ENCODE measurements at places on chromosomes 3 and 15.

GRCh38 chr3:132625613-132626012 is 28.5 kb downstream of the ACKR4 start:
- DNase-seq = no peak

- no peak for DNase-seq
Observed at GRCh38 chr3:119173325-119173724, at the start of gene UPK1B. UPK1B (plus strand) TSS chr3:119173598; CDS start chr3:119186742, 13,144 bp downstream.

- no peak for DNase-seq
Observed at GRCh38 chr3:171876680-171877147, 33.6 kb downstream of the TMEM212 start.

GRCh38 chr15:82158811-82159210 is 103.7 kb downstream of the EFL1 start:
- DNase-seq = no peak

- DNase-seq = no peak
Observed at GRCh38 chr15:60720086-60720485, 241.1 kb upstream of the ICE2 start.

GRCh38 chr15:27039152-27039551 is 68.2 kb downstream of the GABRG3 start:
- no peak for DNase-seq

- DNase-seq = no peak
Observed at GRCh38 chr3:105868431-105868741, 426 bp downstream of the CBLB start.

DNA sequence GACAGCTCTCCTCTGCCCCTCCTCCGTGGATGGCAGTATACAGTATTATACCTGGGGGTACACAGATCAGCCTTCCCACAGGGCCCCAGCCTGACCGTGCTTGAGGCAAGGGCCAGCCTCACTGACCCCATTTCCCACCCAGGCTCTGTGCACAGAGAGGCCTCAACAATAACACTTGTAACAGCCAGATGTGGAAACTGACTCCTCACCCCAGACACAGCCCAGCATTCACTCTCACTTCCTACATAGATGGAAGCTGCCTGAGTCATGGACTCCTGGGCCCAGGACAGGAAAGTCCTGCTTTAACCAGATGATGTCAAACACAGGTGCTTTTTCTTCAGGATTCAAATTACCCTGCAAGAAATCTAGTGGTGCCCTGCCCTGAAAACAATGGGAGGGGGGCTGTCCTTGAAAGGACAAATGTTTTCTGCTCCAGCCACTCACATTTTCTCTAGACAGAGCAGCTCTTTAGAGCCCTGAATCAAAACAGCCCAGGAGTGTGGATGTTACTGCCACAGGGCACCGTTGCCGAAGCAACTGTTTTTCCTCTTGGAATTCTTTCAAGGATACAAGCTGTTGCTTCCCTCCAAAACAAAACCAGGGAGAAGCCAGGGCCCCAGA is 16.4 kb downstream of the CCDC12 start:
- no peak for DNase-seq

DNA sequence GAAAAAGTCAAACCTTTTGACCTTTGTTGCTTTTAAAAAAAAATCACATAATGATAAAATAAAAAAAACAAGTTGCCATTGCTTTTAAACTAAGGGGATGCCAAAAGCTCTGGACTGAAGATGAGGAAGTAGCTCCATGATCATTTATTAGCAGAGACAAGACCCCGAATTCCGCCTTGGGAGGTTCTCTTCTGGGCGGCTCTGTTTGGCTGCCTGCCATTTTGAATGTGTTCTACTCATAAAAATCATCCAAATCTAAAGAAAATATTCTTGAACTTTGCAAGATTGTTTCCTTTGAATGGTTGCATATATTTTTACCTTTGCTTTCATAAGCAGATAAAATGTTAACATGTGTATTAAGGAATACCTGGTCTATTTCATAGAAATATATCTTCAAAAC is 63.8 kb downstream of the NCEH1 start:
- DNase-seq = no peak

GRCh38 chr3:175805825-175806224 is 946.7 kb downstream of the NAALADL2 start:
- DNase-seq = no peak

DNA sequence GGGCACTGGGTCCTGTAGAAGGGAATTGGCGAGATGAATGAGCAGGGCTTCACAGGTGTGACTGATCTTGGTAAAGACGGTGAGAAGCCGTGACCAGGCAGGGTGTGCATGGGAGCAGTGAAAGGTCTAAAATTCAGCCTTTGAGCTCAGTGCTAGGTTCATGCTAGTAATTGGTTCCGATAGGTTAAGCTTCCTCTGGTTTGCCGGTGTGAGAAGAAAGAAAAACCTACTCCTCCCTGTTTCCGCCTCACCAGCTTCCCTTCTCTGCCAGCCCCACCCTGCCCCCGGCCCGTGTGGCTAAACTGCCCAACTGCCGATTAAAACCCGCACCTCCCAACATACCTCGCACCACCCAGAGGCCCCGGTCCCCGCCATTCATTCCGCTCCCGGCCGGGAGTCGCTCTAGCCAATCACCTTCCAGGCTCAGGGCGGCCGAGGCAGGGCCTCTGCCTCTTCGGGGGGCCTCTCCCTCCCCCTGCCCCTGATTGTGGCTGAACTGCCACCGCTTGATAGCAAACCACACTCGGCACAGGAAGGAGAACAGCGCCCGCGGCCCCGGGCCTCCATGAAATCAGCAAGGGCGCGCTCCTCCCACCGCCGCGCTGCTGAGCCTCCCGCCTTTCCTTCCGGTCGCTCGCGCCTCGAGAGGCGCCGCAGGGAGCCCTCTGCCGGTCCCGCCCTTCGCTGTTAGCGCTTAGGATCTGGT is 7.3 kb upstream of the NRROS start:
- peak; percentile 79 for DNase-seq

GRCh38 chr3:56593455-56594158 is 36.6 kb downstream of the CCDC66 start:
- peak; percentile 14 for DNase-seq

DNA sequence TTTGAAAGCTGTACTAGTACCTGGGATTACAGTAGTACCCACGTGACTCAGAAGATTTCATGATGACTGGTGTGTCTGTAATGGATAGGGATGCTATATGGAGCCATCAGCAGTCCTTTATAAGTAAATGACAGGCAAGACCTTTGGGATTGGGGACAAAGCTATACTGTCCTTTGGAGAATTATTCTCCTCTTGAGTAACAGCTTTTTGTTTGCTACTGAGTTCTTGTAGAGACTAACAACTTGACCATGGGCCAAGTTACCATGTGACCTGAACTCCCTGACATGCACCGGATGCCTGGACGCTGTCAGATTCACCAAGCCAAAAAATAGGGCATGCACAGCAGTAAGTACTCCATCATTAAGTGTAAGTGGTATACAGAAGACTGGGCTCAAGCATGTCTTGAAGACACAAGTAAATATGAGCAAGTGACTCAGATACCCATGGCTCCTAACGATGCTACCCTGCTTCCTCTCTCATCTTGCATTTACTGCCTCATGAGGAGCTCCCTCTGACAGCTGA is 12.9 kb downstream of the SEC11A start:
- DNase-seq = no peak

DNA sequence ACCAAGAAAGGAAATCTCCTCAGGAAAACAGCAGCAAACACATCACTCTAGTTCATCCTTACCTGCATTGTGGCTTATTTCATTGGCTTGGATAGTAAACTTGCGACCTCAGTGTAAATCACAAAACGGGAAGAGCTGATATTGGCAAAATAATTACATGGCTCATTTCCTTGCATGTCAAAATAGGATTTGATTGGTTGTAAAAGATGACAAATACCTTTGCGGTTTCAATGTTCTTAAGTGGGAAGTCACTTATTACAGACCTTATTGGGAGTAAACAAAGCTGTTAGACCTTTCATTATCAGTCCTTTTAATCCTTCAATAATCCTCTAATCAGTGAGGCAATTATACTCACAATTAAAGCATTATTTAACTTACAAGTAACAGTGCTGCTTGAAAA is 590.6 kb downstream of the MAGI1 start:
- no peak for DNase-seq

DNA sequence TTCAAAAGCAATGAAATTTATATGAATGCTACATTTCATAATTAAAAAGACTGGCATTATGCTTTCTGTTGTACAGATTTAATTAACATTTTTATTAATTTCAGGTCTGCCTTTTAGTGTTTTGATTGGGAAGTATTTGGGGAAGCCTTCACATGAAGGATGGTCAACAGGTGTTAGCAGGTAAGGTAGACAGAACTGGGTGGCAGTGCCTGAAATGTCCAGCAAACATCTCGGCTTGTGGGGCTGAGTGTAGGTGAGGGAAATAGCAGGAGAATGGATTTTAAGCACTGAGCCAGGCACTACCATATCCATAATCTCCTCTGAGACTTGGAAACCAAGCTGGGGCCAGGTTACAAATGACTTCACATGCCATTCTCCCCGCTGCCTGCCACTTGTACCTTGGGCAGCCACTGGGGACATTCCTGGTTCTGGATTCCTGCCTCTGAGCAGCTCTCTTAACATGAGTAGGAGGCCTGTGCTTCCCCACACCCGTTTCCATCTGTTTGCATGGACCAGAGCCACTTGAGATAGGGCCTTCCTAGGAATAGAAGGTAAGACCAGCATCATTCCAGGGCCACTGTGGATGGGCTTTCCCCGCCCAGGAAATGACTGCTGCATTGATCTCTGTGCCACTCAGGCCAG is 125.9 kb upstream of the HES1 start:
- no peak for DNase-seq

GRCh38 chr15:101652786-101653430 is 727 bp upstream of the TM2D3 start:
- DNase-seq = no peak

DNA sequence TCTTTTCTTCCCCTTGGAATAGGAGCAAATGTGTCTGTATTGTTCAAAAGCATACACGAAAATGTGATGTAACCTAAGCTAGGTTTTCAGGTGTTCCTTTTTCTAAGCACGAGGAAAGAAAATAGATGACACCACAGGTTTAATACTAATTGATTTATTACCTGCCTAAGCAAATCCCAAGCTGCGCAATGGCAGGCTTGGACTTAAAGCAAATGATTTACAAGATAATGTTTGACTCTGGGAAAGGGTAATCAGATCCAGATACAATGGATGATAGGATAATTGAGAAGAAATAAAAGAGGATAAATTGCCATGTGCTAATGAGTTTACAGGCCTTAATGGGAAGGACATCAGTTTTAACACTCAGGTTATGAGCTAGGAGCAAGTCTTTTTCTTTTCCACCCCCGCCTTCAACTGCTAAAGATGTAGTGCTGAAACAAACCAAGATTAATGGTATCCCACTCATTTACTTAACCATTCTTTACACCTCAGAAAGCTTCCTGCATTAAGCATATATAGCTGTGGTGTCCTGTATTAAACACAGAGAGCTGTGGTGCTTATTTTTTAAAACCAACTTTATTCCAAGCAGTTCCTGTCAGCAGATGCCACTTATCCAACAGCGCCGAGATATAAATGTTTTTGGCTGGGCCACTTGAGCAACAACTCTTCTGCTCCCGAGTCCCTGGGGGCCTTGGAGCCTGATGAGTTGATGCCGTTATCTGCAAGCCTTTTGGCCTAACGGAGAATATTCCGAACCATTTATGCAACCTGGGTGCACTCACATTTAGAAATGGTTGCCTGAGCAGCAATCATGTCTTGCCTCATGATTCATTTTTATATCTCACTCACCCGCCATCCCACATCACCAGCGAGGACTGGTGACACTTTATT is 205.5 kb downstream of the MECOM start:
- DNase-seq = no peak

DNA sequence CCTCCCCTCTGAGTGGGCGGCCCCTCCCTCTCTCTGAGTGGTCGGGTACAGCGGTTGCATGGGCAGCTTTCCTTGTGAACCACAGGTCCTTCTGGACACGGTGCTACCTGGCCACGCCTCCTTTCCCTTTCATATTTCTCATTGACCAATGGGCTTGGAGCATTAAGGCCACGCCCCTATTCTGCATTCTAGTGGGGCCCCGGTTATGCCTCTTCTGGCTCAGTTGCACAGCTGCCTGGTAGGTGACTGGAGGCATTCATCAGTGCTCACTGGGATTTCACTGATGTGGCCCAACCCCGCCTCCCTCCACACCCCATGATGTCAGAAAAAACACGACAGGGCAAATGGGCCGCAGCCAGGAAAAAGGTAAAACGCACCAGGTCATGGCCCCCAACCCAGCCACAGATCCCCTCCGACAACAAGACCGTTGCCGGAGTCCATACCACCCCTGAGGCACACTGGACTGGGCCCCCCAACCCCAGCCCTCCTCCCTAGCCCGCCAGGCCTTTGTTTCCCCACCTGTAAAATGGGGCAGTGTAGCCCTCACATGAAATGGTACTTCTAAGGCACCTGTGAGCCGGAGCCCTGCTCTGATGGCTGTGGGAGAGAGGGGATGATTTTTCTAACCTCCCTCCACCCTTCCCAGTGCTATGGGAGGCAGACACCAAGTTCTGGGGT is 26.3 kb downstream of the NGRN start:
- no peak for DNase-seq

DNA sequence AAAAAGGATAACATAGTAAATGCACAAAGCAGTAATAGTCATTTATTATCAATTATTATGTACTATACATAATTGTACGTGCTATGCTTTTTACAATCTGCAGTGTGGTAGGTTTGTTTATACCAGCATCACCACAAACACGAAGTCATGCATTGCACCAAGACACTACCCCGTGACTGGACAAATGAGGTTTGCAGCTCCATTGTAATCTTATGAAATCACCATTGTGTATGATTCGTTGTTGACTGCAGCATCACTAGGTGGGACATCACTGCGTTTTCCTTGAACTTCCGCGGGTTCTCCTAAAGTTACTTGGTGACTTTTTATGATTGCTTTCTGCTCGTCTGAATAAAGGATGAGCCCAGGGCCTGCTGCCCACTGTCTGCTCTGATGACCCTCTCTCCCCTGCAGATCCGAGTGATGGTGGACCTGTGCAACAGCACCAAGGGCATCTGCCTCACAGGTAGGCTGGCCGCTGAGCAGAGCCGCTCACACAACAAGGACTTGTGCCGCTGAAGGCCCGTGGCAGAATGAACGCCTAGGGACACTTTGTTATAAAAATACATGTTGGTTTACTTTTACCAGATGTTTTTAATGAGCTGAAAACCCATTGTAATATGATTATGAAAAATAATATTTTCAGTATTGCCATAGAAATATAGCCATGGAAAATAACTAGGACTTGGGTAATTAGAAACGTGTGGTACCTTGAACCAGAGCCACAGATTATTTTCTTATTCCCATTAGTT is 35.8 kb downstream of the GLDN start:
- DNase-seq = no peak

GRCh38 chr3:69319652-69320051 is 66.2 kb downstream of the FRMD4B start:
- no peak for DNase-seq

- DNase-seq = no peak
Observed at GRCh38 chr15:90056529-90056928, 45.7 kb downstream of the IDH2 start.

GRCh38 chr3:108645364-108645763 is 55.8 kb downstream of the DZIP3 start:
- no peak for DNase-seq

- no peak for DNase-seq
Observed at GRCh38 chr3:107833722-107834416, 257.0 kb downstream of the CD47 start.
